NCI-H1048 (cell line): ENCODE measurements at places on chromosomes 3 and 15.

- no peak for DNase-seq
These were observed 113.7 kb upstream of the GOLGA8J start for GRCh38 chr15:29968895-29969561.

DNA sequence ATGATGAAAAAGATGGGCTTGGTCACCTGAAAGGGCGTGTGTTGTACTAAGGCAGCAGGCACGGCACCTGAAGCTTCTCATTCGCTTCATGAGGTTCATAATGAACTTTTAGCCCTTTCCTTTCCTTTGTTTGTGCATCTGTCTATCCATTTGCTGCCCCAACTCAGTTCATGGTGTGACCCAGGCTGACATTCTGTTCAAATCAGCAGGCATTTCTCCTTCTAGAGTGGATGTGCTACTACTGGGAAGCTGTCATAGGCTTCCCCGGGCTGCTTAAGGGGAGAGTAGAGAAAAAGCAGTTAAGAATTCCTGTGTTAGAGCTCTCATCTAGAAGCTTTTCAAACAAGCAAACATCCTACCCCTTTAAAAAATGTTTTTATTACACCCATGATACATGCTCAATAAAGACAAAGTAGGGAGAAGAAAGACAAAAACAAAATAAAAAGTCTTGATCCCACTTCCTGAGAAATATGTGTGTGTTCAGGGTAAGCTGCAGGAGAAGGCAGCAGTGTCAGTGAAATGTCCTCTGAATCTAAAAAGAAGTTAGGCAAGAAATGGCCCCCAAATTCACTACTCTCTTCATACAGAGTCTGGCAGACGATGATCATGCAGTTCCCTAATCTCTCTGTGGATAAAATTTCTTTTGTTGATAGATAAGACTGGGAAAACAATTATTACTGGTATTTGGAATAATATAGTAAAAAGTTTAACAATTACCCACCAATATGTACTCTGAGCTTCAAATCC lies 136.9 kb upstream of the PFN2 start:
- no peak for DNase-seq

DNA sequence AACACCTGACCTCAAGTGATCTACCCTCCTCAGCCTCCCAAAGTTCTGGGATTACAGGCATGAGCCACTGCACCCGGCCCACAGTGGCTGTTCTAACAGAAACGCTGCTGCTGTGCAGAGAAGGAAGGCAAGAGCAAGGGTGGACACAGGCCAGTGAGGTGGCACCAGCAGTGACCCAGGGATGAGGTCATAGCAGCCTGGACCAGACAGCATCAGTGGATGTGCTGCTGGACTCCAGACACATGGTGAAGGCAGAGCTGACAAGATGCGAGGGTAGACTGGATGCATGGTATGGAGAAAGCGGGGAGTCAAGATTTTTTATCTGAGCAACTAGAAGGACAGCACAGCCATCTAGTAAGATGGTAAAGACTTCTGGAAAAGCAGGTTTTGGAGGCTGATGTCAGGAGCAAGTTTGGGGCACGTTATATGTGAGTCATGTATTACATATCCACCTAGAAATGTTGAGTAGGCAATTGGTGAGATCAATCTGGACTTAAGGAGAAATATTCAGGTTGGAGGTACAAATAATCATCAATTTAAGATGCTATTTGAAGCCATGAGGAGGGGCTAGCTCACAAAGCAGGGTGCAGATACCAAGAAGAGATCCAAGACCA lies 22.1 kb upstream of the TJP1 start:
- no peak for DNase-seq

GRCh38 chr3:125587039-125587648 lies 8.2 kb downstream of the OSBPL11 start:
- DNase-seq = no peak

DNA sequence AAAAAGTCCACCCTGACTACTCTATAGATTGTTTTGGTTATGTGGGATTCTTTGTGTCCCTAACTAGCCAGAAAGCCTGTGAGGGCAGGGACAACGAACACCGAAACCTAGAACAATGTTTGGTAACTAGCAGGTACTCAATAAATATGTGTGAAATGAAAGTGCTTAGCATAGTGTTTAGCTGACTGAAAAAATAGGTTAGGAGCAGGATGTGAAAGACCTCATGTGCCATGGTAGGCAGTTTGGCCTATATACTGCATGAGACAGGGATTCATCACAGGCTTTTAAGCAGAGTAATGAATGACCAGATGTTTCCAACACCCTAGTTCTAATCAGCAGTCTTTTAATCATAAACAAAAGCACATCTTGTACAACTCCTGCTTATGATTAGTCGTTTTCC lies 64.2 kb downstream of the MYO5A start:
- DNase-seq = no peak

DNA sequence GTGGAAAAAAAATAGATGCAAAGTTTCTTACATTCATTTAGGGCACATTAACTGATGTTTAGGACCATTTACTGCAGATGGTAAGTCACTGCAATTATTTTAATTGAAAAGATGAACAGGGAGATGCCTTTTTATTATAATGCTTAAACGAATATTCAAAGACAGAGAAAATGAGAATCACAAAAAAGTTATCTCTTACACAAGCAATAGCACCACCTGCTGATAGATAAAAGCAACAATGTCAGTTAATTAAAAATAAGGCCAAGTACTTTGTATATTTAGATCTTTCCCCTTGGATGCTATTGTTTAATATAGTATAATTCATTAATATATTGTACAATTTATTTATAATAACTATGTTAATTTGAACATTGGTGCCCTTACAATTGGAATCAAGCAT lies 55.9 kb downstream of the IFT80 start:
- DNase-seq = no peak

- no peak for DNase-seq
These were observed 112.7 kb downstream of the SNRK start for GRCh38 chr3:43399034-43399433.

GRCh38 chr15:35437157-35437556 lies 108.8 kb downstream of the DPH6 start:
- no peak for DNase-seq
